ENCODE measurements at places on chromosomes 2 and 18. TPM values are rescaled to one million over a fixed set of nuclear protein-coding genes. Genes with fewer than 3 reads are reported as not detected.

SFTPB gene
- total RNA-seq, result not detected

- DNase-seq, result no peak
These were observed 258.2 kb upstream of the THUMPD2 start for GRCh38 chr2:40037303-40037702.

RAB31 gene
- total RNA-seq, result 0.70 TPM

- no peak for DNase-seq
These were observed 457.8 kb downstream of the EIPR1 start for GRCh38 chr2:2919574-2920365.

SMAD2 gene
- total RNA-seq, result 101 TPM

DNA sequence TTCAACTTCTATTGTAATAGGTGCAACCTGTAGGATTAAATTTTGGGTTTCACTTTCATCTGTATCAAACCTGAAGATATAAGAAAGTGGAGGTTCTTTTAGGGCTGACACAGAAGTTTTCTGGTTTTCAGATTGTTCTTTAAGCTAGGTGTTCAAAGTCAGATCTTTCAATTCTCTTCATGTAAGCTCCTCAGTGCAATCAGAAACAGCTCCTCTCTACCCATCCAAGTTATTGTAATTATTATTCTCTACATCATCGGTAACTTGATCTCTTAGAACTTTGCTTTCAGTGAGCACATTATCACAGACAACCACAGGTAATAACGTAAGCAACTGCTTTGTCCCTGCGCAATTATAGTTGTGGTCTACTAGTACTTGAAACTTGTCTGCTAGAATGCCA, 179.4 kb downstream of the MYCN start:
- no peak for DNase-seq

GRCh38 chr2:42510608-42511243, 16.9 kb upstream of the KCNG3 start:
- DNase-seq, result no peak

KCNIP3 gene
- not detected for total RNA-seq

- DNase-seq, result no peak
These were observed 235.8 kb downstream of the ATAD2B start for GRCh38 chr2:23691106-23691470.

GRCh38 chr2:44543773-44544725, 182.3 kb downstream of the CAMKMT start:
- DNase-seq, result no peak

TEKT4 gene
- total RNA-seq, result not detected

DNA sequence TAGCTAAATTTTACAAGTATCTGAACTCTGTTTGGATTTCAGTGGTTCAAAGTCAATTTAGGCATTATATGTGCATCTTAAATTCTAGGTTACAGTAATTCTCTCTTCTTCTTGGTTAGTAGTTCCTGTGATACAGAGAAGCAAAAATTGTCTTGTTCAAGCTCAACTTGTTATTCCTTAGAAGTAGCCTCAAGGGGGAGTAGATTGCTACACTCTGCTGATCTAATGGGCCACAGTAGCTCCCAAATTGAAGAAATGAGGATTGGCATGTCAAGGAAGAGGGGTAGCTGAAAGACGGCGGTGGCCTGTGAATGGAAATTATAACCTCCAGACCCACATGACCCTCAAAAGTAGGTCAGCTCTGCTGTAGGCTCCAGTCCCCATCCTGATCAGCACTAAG, 334.7 kb downstream of the HRH4 start:
- DNase-seq, result no peak

GRCh38 chr2:138421971-138422335, 79.6 kb upstream of the SPOPL start:
- DNase-seq, result no peak

DNA sequence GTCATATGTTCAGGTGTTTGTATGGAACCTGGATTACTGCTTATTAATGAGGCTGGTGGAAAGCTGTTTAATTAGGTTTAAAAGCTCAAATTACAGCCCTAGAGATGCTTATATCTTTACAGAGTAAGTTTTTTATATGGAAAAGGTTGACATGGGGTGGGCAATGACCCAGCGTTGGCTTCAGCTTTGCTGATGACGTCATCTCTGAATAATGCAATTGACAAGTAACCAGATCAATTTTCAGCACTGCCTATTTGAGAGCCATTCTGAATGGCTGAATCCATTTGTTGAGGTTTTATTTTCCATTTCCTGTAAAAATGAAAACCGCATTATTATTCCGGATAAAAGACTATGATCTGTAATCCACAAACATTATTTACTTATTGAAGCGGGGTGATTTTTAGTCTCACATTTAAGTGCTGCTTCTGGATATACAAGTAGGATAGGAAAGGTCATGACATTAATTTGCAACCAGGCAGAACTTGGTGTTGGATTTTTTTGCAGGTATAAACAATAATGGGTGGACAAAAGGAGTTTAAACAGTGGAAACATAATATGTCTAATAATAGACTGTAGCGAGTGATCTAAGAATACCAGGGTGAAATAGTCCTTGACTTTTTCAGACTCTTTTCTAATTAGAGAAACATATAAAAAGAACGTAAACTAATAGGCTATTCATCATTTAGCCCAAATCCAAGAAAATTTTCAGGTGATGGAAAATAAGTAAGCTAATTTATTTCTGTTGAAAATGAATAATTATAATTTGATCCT, 2.7 kb downstream of the PPP1R1C start:
- no peak for DNase-seq

- no peak for DNase-seq
These were observed 104.9 kb upstream of the ITPRID2 start for GRCh38 chr2:181786371-181787228.

GAREM1 gene
- total RNA-seq, result not detected

GRCh38 chr2:106275971-106276370, 81.9 kb upstream of the UXS1 start:
- no peak for DNase-seq

PRSS56 gene
- not detected for total RNA-seq

DNA sequence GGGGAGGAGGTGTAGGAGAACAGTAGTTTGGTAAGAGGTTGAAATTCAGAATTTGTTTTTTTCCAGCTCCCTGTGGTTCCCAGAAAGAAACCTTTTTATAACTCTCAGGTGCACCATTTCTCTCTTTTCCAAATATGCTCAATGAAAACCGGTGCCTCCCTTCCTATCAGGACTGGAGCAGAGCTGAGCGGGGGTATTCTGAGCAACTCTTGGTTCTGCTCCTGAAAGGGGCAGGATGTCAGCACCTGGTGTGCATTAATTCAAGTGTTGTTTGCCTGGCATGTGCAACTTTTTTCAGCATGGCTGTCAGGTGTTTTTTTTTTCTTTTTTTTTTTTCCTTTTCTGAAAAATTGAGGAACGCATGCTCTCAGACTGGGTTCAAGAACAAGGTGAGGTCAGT, 74.1 kb downstream of the MAPK4 start:
- no peak for DNase-seq

DNA sequence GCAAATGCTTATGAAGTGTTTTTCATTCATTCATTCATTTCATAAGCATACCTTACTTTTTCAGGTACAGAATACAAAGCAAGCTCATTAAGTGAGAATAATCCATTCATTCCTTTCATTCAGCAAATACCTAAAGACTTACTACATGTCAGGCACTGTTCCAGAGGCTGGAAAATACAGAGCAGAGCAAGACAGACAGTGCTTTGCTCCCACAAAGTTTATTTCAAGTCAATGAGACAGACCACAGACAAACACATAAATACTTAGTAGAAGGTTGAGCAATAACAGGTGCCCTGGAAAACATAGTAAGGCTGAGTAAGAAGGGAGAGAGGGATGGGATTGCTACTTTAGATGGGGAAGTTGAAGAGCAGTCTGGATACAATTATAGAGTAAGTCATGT, 309.8 kb downstream of the C1D start:
- DNase-seq, result no peak

DCAF17 gene
- total RNA-seq, result 18.9 TPM

DNA sequence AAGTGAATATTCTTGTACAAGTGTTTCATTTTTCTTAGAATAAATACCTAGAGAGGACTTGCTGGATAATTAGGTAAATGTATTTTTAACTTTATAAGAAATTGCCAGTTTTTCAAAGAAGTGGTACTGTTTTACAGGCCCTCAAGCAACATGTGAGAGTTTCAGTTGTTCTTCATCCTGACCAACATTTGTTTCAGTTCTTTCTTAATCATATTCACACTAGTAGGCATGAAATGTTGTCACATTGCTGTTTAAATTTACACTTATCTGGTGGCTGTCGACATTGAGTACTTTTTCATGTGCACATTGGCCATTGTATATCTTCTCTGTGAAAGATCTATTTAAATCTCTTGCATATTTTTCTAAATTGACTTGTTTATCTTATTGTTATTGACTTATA, 178.1 kb downstream of the ACOXL start:
- no peak for DNase-seq

ERFE gene
- 0.27 TPM for total RNA-seq

ABHD3 gene
- 18.8 TPM for total RNA-seq

GRCh38 chr2:239195318-239195871, 205.4 kb downstream of the HDAC4 start:
- DNase-seq, result no peak

DNA sequence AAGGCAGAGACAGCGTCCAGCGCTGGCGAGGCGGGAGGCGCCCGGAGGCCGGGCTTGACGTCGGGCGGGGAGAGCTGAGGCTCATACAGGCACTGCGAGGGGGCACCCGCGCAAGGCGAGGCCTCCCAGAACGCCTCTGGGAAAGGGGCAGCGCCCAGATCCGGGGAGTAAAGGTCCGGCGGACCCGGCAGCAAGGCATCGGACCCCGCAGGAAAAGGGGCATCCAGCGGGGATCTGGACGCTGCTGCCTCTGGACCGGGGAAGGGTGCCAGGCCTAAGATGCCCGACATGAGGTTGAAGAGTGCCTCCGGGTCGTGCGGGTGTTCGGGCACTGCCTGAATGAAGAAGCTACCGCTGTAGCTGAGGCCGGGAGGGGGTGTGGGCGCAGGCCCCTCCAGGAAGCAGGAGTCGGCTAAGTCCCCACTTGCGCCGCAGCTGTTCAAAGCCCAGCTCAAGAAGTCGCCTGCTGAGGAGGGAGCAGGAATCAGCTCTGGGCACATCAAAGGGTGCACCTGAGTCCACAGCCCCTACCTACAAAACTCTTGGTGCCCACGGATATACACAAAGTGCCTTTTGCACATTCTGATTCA, 937 bp downstream of the EGR4 start:
- DNase-seq, result peak; percentile 5

MEP1B gene
- not detected for total RNA-seq

ALKAL2 gene
- total RNA-seq, result not detected

DNA sequence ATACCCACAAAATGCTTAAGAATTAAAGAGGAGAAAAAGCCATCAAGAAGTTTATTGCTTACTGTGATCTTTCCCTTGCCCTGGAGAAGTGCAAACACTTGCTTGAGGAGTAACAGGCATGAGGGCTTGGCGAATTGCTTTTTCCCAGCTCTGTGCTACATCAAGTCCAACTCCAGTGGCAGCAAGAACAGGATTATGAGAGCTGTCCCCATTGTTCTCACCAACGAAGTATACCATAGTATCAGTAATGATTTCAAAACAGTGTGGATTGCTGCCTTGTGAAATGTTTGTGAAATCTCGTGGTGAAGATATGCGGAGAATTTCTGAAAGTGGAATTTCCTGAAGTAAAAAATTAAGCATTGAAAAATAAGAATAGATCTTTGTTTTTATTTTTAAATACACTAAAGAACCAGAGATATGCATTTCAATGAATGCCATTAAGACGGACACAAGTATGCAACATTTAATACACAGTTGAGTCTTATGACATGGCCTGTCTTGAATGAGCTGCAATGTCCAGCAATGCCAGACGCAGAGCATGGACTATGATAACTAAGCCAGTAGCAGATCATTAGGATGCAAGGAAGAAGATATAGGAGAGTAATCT, 43.0 kb downstream of the NDUFAF7 start:
- DNase-seq, result no peak

- no peak for DNase-seq
These were observed 126.7 kb upstream of the ARL4C start for GRCh38 chr2:234623521-234623991.

DNA sequence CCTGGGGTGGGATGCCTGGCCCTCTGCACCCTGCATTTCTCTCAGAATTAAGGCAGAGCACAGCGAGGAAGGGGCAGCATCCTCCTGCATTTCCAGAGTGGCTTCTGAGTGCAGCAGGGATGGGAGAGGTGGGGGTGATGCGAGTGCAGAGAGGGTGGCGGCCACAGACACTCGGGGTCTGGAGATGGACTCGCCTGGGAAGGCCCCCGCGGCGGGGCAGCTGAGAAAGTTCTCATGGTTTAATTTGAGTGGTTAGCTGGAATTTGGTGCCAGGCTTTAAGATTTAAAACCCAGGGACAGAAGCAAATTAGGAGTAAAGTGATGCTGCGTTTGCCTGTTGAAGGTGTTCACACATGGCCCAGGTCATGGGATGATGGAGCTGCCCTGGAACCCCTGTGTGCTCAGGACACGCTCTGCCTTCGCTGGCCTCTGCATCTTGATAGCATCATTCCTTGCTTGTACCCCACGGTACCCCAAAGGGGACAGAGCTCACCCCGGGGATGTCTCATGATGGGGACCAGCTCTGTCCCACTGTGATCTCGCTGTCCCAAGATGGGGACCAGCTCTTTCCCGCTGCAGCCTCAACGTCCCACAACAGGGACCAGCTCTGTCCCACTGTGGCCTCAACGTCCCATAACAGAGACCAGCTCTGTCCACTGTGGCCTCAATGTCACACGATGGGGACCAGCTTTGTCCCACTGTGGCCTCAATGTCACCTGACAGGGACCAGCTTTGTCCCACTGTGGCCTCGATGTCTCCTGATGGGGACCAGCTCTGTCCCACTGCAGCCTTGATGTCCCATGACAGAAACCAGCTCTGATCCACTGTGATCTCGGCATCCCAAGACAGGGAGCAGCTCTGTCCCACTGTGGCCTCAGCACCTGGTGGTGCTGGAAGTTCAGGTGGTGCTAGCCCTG, 27.5 kb downstream of the TMEM18 start:
- no peak for DNase-seq

DNA sequence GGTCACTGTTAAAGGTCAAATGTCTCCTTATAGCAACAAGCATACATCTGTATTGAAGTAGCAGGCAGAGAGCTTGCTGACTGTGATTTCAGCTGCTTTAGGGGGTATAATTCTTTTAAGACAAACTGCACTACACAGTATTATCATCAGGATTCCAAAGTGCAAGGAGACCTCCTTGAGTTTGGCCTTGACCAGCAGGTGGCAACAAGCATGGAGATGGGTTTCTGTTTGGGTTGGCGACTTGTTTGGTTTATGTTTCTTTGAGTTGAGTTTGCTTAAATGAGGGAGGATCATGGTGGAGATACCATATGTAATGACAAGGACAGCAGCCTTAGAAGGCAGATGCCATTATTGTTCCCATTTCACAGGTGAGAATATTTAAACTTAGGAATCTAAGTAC, 681.0 kb upstream of the ID2 start:
- DNase-seq, result no peak

GRCh38 chr18:29616867-29617266, 1425.7 kb downstream of the DSC3 start:
- DNase-seq, result no peak

DNA sequence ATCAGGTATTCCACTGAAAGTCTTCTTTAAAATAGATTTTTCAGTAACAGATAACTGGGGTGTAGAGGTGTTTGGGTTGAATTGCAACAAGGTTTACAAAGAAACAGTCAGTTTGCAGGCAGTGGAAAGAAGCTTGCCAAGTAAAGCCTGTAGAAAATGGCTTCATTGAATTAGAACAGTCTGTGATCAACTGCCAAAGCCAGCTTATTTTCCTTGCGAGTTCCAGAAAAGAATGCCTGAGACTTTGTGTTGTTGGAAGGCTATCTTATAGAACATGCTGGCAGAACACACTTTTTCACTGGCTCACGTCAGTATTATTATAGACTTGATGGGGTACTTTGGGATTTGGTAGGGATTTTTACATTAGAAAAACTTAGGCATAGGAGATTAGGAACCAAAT, 601.0 kb downstream of the XIRP2 start:
- DNase-seq, result no peak

GRCh38 chr2:77016443-77017354, 505.5 kb downstream of the LRRTM4 start:
- no peak for DNase-seq

RASGRP3 gene
- 5.8 TPM for total RNA-seq

All from activated naive CD8-positive, alpha-beta T cell treated with anti-CD3 and anti-CD28 coated beads for 36 hours (primary cell).